Activated CD8-positive, alpha-beta T cell treated with anti-CD3 and anti-CD28 coated beads for 36 hours (primary cell): ENCODE measurements at places on chromosomes 2 and 18. TPM values are rescaled to one million over a fixed set of nuclear protein-coding genes. Genes with fewer than 3 reads are reported as not detected.

- H3K27me3 ChIP-seq: peaks cover 3% of the 10 kb centered on the region
- H3K4me3 ChIP-seq: no peak overlapping the region
- no peaks in the 10 kb centered on the region for H3K36me3 ChIP-seq
- DNase-seq: no peak
- no peaks in the 10 kb centered on the region for H3K4me1 ChIP-seq
- no peak overlapping the region for H3K27ac ChIP-seq
Observed at GRCh38 chr2:71699428-71699827, 246.1 kb downstream of the DYSF start.

- H3K4me3 ChIP-seq: no peak overlapping the region
- DNase-seq: no peak
- peaks cover 3% of the 10 kb centered on the region for H3K27me3 ChIP-seq
- no peaks in the 10 kb centered on the region for H3K4me1 ChIP-seq
- no peak overlapping the region for H3K27ac ChIP-seq
- H3K36me3 ChIP-seq: no peaks in the 10 kb centered on the region
Observed at GRCh38 chr2:67667054-67667908, 270.1 kb downstream of the ETAA1 start.

DNA sequence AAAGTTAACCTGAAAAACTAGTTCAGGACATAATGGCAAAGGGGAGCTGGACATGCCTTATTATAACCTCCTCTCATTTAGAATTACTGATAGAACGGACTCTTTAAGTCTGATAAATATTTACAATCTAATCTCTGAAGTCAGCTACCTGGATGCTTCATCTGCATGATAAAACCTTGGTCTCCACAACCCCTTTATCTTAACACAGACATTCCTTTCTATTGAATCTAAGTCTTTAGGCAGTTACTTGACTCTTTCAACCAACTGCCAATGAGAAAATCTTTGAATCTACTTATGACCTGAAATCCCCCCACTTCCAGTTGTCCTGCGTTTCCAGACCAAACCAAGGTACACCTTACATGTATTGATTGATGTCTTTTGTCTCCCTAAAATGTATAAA, 191.2 kb upstream of the LRRTM4 start:
- H3K4me1 ChIP-seq: no peaks in the 10 kb centered on the region
- no peak for DNase-seq
- H3K27me3 ChIP-seq: no peaks in the 10 kb centered on the region
- H3K36me3 ChIP-seq: no peaks in the 10 kb centered on the region
- no peak overlapping the region for H3K4me3 ChIP-seq

- H3K4me3 ChIP-seq: no peak overlapping the region
- DNase-seq: no peak
- peaks cover 12% of the 10 kb centered on the region for H3K4me1 ChIP-seq
- H3K27me3 ChIP-seq: no peaks in the 10 kb centered on the region
Observed at GRCh38 chr2:28689771-28690170, 61.9 kb upstream of the PPP1CB start.

DNA sequence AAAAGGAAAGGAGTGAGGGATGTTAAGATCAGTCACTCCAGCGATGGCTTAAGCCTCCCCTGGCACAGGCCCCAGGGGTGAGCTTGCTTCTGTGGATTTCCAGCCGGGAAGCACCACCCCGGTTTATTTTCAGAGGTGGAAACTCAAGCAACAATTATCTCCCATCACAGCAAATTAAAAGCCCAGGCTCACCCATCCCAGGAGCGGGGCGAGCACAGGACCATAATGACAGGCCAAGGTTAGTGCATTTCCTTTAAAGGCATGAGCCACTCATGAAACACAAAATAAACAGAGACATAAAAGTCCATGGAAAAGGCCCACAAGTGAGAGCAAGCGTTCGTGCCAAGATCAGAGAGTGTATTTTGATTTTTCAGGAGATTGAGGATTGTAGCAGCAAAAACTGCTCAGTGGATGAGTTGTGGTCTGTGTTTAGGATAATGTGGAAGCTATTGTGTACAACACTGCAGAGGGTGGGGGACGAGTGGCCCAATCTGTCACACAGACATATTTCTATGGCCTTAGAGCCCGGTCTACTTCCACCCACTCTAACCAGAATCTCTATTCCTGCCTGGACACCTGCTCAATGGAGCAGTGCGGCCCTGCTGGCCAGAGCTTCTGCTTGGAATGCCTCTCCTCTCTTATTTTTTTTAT, 111.4 kb upstream of the CDC42EP3 start:
- H3K27me3 ChIP-seq: no peaks in the 10 kb centered on the region
- H3K27ac ChIP-seq: no peak overlapping the region
- no peaks in the 10 kb centered on the region for H3K36me3 ChIP-seq
- no peak for DNase-seq
- no peaks in the 10 kb centered on the region for H3K4me1 ChIP-seq

DNA sequence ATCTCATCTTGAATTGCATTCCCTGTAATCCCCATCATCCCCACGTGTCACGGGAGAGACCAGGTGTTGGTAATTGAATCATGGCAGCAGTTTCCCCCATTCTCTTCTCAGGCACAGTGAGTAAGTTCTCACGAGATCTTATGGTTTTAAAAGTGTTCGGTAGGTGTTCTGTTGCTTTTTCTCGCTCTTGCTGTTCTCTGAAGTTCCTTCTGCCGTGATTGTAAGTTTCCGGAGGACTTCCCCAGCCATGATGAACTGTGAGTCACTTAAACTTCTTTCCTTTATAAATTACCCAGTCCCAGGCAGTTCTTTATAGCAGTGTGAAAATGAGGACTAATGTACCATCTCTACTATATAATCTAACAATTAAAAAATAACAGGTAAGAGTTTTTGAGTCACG, 409.9 kb upstream of the NRXN1 start:
- no peak for DNase-seq
- no peaks in the 10 kb centered on the region for H3K4me1 ChIP-seq
- no peaks in the 10 kb centered on the region for H3K36me3 ChIP-seq

GRCh38 chr2:16684676-16685339, 19.2 kb upstream of the CYRIA start:
- H3K4me3 ChIP-seq: no peak overlapping the region
- no peaks in the 10 kb centered on the region for H3K36me3 ChIP-seq
- H3K4me1 ChIP-seq: no peaks in the 10 kb centered on the region
- no peak overlapping the region for H3K27ac ChIP-seq
- DNase-seq: no peak

GRCh38 chr2:140998017-140998416, 1132.8 kb downstream of the LRP1B start:
- H3K36me3 ChIP-seq: no peaks in the 10 kb centered on the region
- H3K27me3 ChIP-seq: no peaks in the 10 kb centered on the region
- no peaks in the 10 kb centered on the region for H3K4me1 ChIP-seq
- no peak overlapping the region for H3K27ac ChIP-seq
- DNase-seq: no peak
- no peak overlapping the region for H3K4me3 ChIP-seq

DNA sequence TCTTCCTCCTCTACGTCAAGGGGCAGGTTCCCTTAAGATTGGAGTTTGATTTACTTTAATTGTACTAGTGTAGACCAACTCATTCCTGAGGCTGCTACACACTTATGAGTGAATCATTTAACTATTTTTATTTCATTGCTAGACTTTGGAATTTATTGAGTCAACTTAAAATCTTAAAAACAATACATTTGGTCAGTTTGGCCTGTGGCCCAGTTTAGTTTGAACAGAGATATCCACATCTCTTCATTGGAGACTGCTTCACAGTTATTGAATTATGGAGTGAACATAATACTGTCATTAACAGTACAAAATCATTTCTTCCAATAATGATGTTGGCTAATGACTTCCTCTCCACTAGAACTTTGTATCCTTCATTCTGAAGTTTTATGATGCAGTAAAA, 34.5 kb upstream of the STPG4 start:
- no peaks in the 10 kb centered on the region for H3K4me1 ChIP-seq
- no peak overlapping the region for H3K4me3 ChIP-seq
- H3K36me3 ChIP-seq: no peaks in the 10 kb centered on the region
- DNase-seq: no peak
- peaks cover 1% of the 10 kb centered on the region for H3K27me3 ChIP-seq
- no peak overlapping the region for H3K27ac ChIP-seq

- H3K4me3 ChIP-seq: no peak overlapping the region
- peaks cover 12% of the 10 kb centered on the region for H3K27me3 ChIP-seq
- H3K36me3 ChIP-seq: no peaks in the 10 kb centered on the region
- no peaks in the 10 kb centered on the region for H3K4me1 ChIP-seq
- H3K27ac ChIP-seq: no peak overlapping the region
- DNase-seq: no peak
Observed at GRCh38 chr18:3869848-3870247, 419.9 kb downstream of the TGIF1 start.

DNA sequence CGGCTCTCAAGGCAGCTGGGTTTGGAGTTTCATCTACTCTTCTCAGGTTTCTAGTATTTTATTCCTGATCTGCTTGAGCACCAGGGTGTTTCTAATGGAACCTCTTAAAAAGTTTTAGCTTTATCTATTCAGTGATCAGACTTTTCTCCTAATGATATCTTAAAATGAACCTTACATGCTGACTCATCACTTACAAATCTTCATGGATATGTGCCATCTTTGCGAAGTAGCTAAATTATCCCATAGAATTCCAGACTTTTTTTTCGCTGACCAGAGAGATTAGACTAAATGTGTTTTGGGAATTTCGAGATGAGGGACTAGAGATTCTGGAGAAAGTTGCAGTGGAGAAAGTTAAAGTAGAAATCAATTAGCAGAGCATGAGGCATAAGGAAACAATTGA, 401.0 kb downstream of the GRB14 start:
- no peak for DNase-seq
- no peaks in the 10 kb centered on the region for H3K36me3 ChIP-seq
- H3K27ac ChIP-seq: no peak overlapping the region
- no peak overlapping the region for H3K4me3 ChIP-seq
- no peaks in the 10 kb centered on the region for H3K4me1 ChIP-seq

DNA sequence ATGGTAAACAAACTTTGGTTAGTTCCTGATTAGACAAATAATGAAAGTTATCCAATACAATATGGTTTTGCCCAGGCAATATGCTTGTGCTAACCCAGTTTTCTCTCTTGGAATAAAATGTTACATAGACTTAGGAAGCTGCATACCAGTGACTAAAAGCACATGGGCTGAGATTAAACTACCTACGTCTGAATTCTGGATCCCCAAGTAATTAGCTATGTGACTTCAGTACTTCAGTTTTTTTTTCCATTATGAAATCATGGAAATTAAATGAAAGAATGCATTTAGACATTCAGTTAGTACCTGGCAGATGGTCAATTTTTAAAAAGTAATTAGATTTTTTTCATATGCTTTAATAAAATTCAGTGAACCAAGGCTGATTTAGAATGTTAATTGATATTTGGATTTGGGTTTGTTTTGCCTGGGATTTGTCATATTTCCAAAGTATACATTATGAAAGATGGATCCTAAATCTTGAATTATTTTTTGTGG, 213.9 kb downstream of the PTH2R start:
- no peak overlapping the region for H3K4me3 ChIP-seq
- H3K36me3 ChIP-seq: no peaks in the 10 kb centered on the region
- no peak overlapping the region for H3K27ac ChIP-seq
- no peaks in the 10 kb centered on the region for H3K27me3 ChIP-seq

- peak overlapping the region; percentile 0 for H3K27ac ChIP-seq
- peaks cover 21% of the 10 kb centered on the region for H3K4me1 ChIP-seq
- no peak for DNase-seq
- no peaks in the 10 kb centered on the region for H3K27me3 ChIP-seq
Observed at GRCh38 chr18:21064347-21064746, 47.3 kb downstream of the ROCK1 start.

- H3K4me3 ChIP-seq: peak overlapping the region; percentile 92
- peaks cover 41% of the 10 kb centered on the region for H3K4me1 ChIP-seq
- peaks cover 37% of the 10 kb centered on the region for H3K36me3 ChIP-seq
- DNase-seq: peak; percentile 78
Observed at GRCh38 chr2:181457741-181458425, 697 bp downstream of the ITGA4 start.

- no peak overlapping the region for H3K4me3 ChIP-seq
- peaks cover 7% of the 10 kb centered on the region for H3K4me1 ChIP-seq
- peaks cover 22% of the 10 kb centered on the region for H3K27me3 ChIP-seq
Observed at GRCh38 chr2:104660991-104661390, 192.9 kb upstream of the POU3F3 start.

DNA sequence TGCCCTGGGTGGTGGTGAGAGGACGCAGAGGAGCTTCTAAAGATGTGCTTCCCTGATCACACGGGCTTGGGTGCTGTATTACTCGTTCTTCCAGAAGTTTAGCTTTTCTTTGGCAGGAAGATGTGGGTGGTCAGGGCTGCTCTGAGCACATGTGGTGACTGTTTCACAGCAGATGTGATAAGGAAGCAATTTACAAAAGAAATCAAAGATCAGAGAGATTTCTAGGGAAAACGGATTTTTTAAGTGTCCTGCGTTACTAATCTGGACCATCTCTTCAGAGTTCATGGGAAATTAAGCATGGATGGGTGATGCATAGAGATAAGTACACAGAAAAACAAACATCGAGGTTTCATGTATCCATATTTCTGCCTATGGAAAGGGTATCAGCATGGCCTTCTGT, 99.4 kb downstream of the WDSUB1 start:
- H3K36me3 ChIP-seq: no peaks in the 10 kb centered on the region
- H3K4me1 ChIP-seq: peaks cover 11% of the 10 kb centered on the region
- H3K4me3 ChIP-seq: no peak overlapping the region
- no peak overlapping the region for H3K27ac ChIP-seq
- H3K27me3 ChIP-seq: no peaks in the 10 kb centered on the region
- DNase-seq: no peak

GRCh38 chr2:49973436-49973835, 819.1 kb upstream of the FSHR start:
- no peak overlapping the region for H3K4me3 ChIP-seq
- no peaks in the 10 kb centered on the region for H3K36me3 ChIP-seq
- peaks cover 3% of the 10 kb centered on the region for H3K4me1 ChIP-seq

Gene MCEE
- total RNA-seq: 14.0 TPM

Gene ANKRD53
- total RNA-seq: not detected

Gene ZRANB3
- 21.4 TPM for total RNA-seq

Gene DOK6
- total RNA-seq: not detected

Gene MAP2
- total RNA-seq: not detected

Gene ABCG5
- total RNA-seq: not detected
